ENCODE measurements at places on chromosomes 5 and 9.

DNA sequence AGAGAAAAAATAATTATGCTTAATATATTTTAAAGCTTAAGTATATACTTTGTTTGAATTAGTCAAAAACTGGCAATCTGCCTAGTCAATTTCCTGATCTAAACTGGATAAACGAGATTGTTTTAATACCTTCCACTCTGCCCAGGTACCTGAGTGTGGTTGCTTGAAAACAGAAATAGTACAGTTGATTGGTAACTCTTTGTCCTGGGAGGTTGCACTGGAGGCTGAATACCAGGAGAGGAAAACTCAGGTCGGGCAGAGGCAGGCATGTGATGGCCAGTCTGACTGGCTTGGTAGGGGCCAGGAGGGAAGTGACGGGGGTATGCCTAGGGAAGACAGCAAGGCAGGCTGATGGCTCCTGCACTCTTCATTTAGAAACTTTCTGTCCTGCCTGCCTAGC, 80.2 kb downstream of the PIK3R1 start:
- DNase-seq: no peak

- DNase-seq: no peak
These were observed 99.5 kb upstream of the FBXL17 start for GRCh38 chr5:108481355-108481931.

- no peak for DNase-seq
These were observed 517.2 kb downstream of the SPOCK1 start for GRCh38 chr5:136981936-136982335.

- no peak for DNase-seq
These were observed 800.9 kb downstream of the DNAH5 start for GRCh38 chr5:13143630-13144029.

GRCh38 chr9:36896296-36896695, 137.8 kb downstream of the PAX5 start:
- no peak for DNase-seq

DNA sequence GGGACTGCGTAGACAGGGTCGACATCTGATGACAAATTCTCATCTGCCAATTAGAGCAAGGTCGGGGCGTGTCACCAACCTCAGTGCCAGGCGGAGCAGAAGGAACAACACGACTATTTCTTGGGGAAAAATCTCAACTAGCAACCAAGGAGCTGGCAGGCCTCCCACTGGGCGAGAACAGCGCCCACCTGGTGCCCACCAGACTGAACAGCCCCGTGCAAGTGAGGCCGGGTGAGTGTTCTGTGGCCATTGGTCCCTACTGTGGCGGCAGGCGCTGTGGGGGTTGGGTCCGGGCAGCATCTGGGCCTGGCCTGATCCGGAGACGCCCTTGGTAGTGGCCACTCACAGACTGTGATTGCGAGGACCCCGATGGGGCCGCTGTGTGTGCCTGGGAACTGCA, 11.5 kb downstream of the NOTCH1 start:
- no peak for DNase-seq

GRCh38 chr9:122213589-122214413, 15.0 kb downstream of the LHX6 start:
- DNase-seq: no peak

- DNase-seq: no peak
These were observed 20.8 kb upstream of the MATR3 start for GRCh38 chr5:139272471-139273321.

GRCh38 chr5:78758169-78758839, 109.7 kb upstream of the LHFPL2 start:
- no peak for DNase-seq

GRCh38 chr9:128317629-128318028, 4.6 kb downstream of the TRUB2 start:
- DNase-seq: no peak

DNA sequence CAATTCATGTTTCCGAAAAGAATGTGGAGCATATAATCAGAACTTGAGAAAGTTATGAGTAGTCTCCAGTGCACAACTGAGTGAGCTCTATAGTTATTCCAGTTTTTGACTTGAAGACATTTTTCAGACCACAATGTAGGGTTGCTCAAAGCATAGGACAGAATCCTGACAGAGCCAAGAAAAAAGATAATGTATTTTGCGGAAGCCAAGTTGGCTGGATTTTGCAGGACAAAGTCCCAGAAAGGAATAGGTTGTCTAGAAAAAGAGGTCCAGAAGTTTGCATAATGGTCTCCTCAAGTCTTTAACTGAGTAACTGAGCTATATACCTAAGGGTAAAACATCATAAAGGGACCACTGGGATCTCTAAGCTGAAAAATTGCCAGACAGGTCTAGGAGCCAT, 1028.0 kb downstream of the TAF11L14 start:
- no peak for DNase-seq

- no peak for DNase-seq
These were observed 79.8 kb downstream of the MAT2B start for GRCh38 chr5:163585206-163585605.

- DNase-seq: no peak
These were observed 14.3 kb upstream of the OLFM1 start for GRCh38 chr9:135073081-135073740.

DNA sequence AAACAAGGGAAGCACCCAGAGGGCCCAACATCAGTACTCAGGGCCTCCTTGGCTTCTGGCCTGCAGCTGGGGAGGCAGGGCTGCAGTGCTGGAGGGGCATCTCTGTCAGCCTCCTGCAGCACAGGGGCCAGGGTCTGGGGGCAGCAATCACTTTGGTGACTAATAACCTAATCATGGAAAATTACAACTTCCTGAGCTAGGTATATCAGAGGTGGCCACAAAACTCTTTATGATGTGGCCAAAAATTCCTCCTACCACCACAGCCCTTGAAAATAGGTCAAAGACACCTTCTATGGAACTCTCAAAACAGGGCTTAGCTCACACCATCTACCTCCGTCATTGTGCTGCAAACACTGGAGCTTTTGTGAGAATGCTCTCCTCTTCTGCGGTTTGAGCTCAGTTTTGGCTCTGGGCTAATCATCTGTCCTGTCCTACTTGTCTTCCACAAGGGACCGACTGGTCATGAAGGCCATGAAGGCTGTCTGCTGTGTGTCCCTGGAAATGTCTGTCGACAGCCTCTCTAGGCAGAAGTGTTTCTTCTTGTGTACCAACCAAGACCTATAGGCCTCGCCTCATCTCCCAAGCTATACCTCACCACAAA, 28.6 kb downstream of the CSF2 start:
- peak; percentile 31 for DNase-seq

- DNase-seq: no peak
These were observed 483.4 kb downstream of the ZNF608 start for GRCh38 chr5:124262991-124263571.

DNA sequence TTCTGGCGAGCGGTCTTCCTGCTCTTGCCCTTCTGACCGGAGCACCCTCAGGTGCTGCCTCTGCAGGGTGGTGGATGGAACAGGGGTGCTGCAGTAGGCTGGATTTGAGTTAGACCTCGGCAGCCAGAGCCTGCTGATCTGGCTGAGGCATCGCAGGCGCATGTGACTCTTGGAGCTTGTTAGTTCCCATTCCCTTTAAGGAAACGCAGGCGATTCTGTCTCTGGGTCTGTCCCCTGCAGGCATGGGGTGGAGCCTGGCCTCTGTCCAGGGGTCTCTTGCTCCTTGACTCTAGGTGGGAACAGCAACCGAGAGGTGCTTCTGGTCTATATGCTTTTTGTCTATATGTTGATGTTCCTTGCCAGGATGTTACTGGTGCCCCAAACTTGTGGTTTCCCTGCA, 3.1 kb downstream of the WNK2 start:
- no peak for DNase-seq

GRCh38 chr9:109001275-109001676, 12.0 kb downstream of the CTNNAL1 start:
- no peak for DNase-seq

GRCh38 chr9:114883709-114884108, 46.7 kb downstream of the TNFSF8 start:
- no peak for DNase-seq

GRCh38 chr9:125463926-125464325, 202.3 kb downstream of the GAPVD1 start:
- DNase-seq: no peak

Data from stimulated activated CD8-positive, alpha-beta memory T cell treated with anti-CD3 and anti-CD28 coated beads, Interleukin-4, amount 100 ng/mL, for 1 hour (primary cell).